ENCODE measurements at places on chromosomes 6 and 20. TPM values are rescaled to one million over a fixed set of nuclear protein-coding genes. Genes with fewer than 3 reads are reported as not detected.

DNA sequence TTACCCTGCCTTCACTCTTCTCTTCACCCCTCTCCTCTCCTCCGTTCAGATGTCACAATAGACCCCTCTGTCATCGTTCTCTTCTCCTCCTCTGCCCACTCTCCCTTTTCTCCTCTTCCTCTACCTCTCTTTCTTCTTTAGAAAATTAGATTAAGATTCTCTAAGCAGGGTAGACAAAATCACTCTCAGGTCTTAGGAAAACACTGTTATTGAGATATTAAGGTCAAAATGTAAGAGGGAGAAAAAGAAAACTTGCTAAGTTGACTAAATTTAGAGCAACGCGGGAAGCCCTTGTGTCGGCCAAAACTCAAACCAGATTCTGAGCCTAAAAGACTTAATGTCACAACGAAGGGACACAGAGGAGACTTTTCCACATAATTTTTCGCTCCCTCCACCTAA is 22.1 kb upstream of the ZNF184 start:
- no peak for DNase-seq

DNA sequence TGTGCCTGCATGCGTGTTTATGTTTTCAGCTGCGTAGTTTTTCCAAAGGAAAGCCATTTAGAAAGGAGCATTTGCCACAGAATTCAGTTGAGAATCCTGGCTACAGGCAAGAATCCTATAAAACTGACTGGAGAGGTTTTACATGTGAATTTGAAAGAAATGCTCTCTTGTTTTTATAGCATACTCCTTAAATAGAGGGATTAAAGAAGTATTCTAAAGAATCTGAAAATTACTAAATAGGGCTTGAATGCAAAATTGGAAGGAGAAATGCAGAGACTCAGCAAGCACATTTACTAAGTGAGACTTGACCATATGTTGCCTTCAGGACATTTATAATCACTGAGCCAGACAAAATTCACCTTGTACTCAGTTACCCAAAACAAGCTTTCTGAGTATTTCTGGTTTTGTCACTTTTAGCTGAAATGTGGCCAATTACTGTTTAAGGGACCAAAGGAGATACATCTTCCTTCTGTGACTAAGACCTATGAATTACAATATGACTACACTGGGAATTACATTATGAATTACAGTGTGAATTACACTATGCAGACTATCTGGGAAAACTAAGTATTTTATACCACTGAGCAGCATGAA is 107.4 kb upstream of the ASCC3 start:
- DNase-seq: no peak

DNA sequence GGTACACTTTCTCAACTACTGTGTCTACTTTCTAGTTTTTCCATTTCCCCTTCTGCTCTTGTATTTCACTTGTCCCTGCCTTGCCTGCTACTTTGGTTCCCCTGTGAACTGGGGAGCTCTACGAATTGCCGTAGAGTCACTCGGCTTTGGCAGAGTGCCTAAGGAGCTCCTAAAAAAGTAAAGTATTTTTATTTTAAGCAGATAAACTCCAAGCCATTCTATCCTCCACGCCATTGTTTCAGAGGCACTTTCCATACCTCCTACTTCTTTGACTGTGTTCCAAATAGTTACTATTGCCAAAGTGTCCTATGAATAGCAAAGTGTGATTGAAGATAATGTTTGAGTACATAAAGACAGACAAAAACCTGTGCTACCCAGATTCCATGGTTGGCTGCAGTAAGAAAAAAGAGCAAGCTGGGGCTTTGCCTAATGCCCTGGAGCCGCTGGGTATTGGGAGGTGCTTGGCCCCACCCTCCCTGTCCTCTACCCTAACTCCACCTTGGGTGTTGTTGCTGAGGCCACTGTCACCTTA is 5.1 kb upstream of the MBOAT1 start:
- DNase-seq: no peak

GRCh38 chr20:25038103-25038410 is 19.9 kb downstream of the ACSS1 start:
- no peak for DNase-seq

- DNase-seq: no peak
Measured at GRCh38 chr6:17972978-17973622, 14.3 kb downstream of the KIF13A start.

DNA sequence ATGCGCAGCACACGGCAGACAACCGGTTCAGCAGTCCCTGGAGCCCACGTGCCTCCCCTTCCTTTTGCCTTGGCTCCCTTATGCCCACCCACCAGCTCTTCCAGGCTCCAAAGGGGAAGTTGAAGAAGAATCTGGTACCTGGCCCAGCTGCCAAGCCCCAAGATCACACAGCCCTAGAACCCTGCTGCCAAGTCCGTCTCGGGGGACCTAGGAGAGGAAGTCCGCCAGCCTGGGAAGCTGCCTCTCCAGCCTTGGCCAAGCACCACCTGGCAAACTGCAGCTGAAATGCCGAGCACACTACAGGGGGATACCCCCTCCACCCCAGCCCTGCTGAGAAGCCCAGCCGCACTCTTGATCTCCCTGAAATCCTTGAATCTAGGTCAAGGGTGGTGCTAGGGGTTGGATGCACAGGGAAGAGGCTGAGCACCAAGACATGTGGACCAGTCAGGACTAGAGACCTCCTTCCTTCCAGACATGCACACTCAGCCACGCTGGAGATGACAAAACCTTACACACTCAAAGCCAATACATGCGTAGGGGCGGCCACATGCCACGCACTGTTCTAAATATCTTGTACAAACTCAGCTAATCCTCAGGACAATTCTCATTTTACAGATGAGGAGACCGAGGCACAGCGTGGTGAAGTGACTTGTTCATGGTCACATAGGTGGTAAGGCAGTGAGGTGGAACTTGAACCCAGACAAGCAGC is 124.1 kb downstream of the PREX1 start:
- no peak for DNase-seq

DNA sequence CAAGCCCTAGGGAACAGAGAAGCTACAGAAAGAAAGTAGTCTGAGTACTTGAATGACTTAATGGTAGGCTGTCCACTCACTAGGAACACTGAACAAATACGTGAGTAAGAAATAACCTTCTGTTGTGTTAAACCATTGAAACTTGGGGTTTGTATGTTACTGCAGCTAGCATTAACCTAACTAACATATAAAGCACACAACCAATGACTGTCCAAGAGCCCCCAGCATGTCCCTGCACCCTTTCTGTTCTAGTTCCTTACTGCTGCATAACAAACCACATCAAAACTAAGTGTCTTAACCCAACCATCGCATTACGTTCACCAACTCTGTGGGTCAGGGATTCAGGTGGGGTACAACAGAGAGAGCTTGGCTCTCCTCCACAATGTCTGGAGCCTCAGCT is 10.5 kb upstream of the RNF8 start:
- no peak for DNase-seq

DNA sequence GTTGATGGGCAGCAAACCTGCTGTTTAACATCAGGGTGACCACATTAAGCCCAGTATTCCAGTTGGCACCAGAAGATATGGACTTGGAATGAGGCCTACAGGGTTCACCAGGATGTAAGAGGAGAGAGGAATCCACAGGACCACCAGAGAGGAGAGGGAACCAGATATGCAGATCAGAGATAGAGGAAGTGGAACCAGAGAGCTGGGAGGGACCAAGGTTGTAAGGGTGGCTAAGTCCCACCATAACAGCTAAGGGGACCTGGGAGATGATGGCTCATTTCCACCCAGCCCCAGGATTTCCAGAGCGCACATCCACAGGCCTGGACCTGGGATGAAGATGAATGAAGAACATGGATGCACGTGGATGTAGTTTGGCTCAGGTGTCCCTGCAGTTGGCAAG is 11.1 kb downstream of the BTN2A1 start:
- no peak for DNase-seq

DNA sequence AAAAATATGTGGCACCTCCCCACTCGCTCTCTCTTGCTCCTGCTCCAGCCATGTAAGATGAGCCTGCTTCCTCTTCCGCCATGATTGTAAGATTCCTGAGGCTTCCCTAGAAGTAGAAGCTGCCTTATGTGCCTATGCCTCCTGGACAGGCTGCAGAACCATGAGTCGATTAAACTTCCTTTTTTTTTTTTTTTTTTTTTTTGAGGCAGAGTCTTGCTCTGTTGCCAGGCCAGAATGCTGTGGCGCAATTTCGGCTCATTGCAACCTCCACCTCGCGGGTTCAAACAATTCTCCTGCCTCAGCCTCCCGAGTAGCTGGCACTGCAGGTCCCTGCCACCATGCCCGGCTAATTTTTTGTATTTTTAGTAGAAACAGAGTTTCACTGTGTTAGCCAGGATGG is 112.5 kb downstream of the FAM217A start:
- no peak for DNase-seq

- peak; percentile 1 for DNase-seq
Measured at GRCh38 chr6:90534337-90535025, 52.4 kb downstream of the MAP3K7 start.

DNA sequence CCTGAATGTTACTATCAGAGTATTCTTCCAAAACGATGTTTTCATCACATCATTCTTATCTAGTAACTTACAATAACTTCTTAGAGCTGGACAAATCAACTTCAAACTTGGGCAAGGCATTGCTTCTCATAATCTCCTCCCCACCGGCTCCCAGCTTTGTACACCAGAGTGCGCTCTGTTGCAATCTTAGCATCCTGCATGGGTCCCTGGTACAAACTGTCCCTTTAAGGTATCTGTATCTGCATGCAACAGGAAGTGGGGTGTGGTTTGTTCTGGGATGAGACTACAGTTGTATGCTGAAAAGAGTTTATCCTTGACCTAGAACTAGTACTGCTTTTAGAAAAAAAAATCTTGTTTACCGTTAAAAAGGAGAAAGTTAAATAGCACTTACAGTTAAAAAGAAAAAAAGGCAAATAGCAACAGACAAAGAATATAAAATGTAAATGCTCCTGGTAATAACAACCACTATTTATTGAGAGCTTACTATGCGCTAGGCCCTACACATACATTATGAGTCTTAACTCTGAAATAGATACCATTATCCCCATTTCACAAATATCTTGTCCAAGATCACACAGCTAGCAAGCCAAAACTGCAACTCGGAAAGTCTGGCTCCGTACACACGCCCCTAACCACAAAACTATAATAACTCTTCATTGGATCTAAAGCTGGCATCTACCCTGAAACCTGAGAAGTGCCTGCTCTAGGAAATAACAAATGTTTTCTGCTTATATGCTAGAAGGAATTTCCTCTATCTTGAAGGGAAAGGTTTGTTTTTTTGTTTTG is 9.8 kb upstream of the HECA start:
- DNase-seq: peak; percentile 84

DNA sequence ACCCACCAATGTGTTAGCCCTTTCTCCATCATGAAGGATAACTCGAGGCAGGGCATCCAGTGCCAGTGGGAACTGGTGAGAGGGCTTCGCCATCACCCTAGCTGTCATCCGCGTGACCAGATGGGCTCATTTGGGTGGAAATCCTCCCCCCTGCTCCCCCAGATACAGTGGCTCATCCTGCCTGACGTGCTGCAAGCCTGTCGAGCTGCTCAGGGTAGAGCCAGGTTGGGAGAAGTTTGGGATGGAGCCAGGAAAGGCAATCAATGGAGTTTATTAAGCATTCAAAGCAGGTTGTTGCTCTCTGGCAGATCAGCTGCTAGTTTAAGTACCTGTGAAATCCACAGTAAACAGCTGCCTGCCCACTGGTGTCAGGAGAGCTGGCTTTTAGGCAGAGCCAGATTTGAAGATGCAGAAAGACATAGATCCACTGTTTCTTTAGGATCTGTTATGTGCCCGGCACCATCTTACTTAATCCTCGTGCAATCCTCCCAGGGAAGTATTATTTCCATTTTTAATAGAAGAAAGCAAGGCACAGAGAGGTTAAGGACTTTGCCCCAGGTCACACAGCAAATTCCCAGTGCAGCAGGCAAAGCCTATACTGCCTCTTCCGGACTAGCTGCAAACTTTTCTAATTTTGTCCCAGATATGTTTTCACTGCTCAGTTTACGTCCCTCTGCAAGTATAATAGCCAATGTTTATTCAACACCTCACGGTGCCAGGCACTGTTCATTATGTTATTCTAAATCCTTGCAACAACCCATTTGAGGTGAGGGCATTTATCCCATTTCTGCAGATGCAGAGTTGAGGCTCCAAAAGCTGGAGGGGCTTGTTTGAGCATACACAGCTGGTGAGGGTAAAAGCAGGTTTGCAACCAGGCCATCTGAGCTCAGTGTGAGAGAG is 54.1 kb upstream of the KCNG1 start:
- DNase-seq: no peak

GRCh38 chr20:23229989-23230388 is 120.6 kb upstream of the NXT1 start:
- DNase-seq: no peak

- no peak for DNase-seq
Measured at GRCh38 chr20:3572151-3572550, 91.0 kb downstream of the GFRA4 start.

- DNase-seq: no peak
Measured at GRCh38 chr6:117399924-117400323, 25.8 kb downstream of the ROS1 start.

DNA sequence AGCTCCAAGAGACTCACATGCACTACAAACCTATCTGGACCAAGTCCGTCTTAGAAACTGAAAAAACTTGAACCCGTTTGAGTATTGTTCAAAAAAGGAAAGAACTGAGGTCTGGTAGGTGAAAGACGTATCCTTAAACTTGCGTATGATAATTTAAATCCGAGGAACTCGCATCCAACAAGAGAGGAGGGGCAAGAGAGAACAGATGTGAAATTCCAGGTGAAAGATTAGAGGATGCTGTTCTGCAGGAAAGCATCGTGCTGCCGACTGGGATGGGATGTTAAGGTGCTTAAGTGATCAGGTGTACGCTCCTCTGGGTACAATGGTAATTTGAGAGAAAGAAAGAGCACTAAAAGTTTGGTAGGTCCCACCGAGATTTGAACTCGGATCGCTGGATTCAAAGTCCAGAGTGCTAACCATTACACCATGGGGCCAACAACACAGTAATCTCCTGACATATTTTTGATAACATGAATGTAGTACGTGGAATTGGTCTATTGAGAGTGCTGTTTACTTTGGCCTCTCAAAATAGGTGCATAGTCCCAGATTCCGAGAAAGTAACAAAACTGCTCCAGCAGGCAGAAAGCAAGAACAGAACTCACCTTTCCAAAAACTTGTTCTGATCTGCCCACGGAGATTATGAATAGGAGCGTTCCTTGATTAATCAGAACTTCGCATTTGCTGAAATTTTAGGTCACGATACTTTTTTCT is 53.5 kb upstream of the BTN3A2 start:
- peak; percentile 65 for DNase-seq

- DNase-seq: no peak
Measured at GRCh38 chr6:133160536-133160935, 80.6 kb upstream of the EYA4 start.

CYB5R4 gene
- 26.7 TPM for total RNA-seq

MOCS1 gene
- total RNA-seq: 2.6 TPM

EFCAB8 gene
- total RNA-seq: 2.7 TPM

CDH26 gene
- 2.4 TPM for total RNA-seq

F13A1 gene
- not detected for total RNA-seq
